Endothelial cell of coronary artery (primary cell): ENCODE measurements at places on chromosomes 6 and 20. TPM values are rescaled to one million over a fixed set of nuclear protein-coding genes. Genes with fewer than 3 reads are reported as not detected.

The NRSN1 gene
- not detected in 2 replicates for total RNA-seq

The C6orf163 gene
- 2.1 TPM in 2 replicates for total RNA-seq

The GPRC6A gene
- total RNA-seq: not detected in 2 replicates

The BIRC7 gene
- not detected in 2 replicates for total RNA-seq

The BHLHE23 gene
- total RNA-seq: not detected in 2 replicates

The HBS1L gene
- total RNA-seq: 123 and 133 TPM in 2 replicates

The RSPO4 gene
- not detected in 2 replicates for total RNA-seq

The ATXN1 gene
- 10.6 and 24.8 TPM in 2 replicates for total RNA-seq

The FAM83D gene
- total RNA-seq: 9.0 and 28.2 TPM in 2 replicates

The CRIP3 gene
- not detected in 2 replicates for total RNA-seq

The SLC22A7 gene
- not detected in 2 replicates for total RNA-seq
